GM12865 (cell line): ENCODE measurements at places on chromosomes 6 and 20.

GRCh38 chr6:152161501-152161900, 354.0 kb downstream of the ESR1 start:
- DNase-seq = peak; percentile 24

DNA sequence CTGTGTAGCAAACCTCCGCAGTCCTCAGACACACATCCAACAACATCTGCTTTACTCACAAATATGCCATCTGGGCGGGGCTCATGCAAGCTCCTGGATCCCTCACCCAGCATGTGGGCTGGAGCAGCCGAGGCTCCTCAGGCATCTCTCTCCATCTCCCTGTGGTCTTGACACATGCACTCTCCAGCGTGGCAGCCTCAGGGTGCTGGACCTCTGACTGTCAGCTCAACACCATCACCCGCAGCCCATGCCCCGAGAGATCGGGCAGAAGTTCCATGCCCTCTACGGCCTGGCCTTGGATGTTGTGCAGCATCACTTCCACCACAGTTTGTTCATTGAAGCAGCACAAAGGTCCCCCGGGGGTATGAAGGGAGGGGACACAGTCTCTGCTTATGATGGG, 32.6 kb upstream of the CD93 start:
- no peak for DNase-seq

- peak; percentile 74 for DNase-seq
Observed at GRCh38 chr6:56954403-56955170, at the start of gene BEND6. TSS of gene BEND6 (plus strand) at chr6:56955107. CDS start at chr6:56981811, 26,704 bp downstream.

DNA sequence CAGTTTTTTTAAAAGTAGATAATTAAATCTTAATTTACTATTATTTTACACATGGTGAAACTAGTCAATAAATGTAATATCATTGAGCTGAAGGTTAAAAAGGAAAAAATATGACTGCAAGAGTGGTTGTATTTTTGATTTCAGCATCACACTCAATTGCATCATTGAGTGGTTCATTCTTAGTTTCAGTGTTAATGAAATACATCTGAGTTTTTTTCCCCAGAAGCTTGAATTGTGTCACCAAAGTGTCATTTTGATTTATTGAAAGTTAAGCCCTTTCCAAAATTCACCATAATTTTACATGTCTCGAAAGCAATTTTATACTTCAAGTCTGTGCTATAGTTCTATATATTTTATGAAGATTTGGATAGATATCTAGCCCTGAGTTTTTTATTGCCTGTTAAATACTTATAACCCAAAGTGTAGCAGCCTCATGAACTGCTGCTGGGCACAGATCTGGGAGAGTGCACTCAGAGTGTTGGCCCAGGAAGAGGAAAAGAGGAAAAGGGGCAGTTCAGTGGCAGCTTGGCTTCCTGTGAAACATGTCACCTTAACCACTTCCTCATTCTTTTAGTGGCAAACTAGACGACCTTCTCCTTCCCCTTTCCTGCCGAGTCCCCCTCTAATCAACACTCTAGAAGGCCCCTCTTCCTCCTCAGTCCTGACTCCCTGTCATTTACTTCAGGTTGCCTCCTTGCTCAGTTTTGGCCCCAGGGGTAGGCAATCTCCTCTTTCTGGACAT, 140.7 kb downstream of the ESR1 start:
- DNase-seq = no peak

GRCh38 chr6:70956451-70957283, at the start of gene B3GAT2:
TSS of gene B3GAT2 (minus strand) at chr6:70957060. CDS start at chr6:70956429, 631 bp downstream.
- DNase-seq = peak; percentile 9

DNA sequence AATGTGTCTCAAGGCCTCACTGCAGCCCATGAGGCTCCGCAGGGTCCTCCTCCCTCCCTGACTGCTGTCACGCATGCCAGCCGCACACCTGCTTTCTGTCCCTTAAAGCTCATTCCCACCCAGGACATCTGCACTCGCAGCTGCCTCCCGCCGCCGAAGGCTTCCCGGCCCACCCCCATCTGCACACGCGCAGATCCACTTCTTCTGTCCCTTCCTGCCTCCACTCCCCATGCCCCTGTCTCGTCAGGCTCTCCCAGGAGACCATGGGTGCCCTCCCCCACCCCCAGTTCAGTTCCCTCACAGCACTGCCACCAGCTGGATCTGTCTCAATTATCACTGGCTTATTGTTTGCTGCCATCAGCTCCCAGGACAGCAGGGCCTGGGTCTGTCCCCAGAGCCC, 63.0 kb downstream of the RIPOR3 start:
- no peak for DNase-seq

GRCh38 chr20:62924442-62925075, 1.7 kb downstream of the DIDO1 start:
- DNase-seq = peak; percentile 45

GRCh38 chr6:136784910-136785746, 7.1 kb downstream of the MAP3K5 start:
- DNase-seq = peak; percentile 82
